ENCODE measurements at places on chromosomes 1 and 21.

DNA sequence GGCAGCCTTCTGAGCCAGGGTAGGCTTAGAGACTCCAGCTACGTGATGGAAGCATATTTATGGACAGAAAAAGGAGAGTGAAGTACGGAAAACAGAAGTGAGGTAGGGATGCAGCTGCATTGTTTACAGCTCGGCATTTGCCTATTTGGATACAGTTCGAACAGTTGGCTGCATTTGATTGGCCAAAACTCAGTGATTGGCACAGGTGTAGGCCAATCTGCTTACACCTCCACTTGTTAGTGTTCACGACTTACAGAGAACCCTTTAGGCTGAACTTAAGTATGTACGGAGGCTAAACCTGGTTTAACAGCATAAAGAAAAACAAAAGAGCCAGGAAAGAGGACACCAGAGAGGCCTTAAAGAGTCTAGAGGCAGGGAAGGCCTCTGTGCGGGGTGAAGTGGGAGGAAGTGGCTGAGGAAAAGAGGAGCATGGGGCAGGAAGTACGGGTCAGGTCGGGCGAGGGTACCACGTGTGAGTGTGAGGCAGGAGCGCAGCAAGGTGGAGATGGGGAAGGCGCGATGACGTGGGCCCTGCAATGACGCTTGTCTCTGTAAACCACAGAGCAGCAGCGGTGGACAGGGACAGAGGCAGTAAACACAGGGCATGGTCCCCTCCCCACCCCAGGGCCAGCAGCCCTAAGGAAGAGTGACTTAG, 32.0 kb downstream of the RSPH1 start:
- DNase-seq = no peak

DNA sequence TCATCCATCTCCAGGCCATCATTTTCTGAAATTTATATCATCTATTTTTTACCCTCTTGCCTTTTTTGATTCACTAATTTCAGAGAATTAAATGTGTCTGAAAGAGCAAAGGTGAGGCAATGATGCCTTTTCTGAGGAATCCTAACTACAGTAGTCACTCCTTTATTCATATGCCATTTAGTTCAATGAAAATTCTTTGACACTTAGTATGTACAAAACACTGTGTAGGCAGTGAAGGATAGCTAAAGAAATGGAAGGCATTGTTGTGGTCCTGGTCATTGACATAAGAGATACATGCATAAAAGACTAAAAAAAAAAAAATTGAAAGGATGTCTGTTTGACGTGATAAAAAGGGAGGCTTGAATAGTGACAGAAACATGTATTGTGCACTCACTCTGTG, 171.9 kb upstream of the BEND5 start:
- no peak for DNase-seq

GRCh38 chr21:15065392-15066122, 757 bp upstream of the NRIP1 start:
- DNase-seq = no peak

DNA sequence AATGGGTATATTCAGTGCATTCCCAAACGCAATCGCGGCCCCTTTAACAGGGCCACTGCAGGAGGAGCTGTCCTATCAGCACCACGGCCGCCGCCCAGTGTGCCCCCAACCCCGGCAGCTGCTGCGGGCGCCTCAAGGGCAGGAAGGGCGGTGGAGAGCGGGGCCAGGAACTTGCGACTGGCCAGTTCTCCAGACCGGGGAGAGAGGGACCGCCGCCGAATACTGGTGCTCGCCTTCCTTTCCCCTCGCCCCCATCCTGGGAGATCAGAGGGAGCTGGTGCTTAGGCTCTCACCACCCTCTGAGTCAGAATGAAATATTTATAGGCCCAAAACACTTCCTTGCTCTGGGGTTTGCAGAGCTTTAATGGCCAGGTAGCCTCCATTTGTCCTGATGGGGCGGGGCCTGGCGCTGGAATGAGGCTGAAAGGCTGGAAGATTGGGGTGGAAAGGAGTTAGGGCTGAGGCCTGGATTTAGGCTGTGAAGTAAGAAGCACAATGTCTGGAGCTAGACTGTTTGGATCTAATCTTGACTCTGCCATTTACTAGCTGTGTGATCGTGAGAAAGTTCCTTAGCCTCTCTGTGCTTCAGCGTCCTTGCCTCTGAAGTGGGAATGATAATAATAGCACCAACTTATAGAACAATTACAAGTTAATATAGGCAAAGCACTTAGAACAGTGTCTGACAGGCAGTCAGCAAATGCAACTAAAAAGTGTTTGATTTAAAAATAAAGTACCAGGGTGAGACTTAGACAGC, 75.5 kb downstream of the NAV1 start:
- DNase-seq = no peak

- no peak for DNase-seq
Measured at GRCh38 chr1:24048205-24048869, 63.6 kb downstream of the MYOM3 start.

Data from left renal pelvis (tissue), 4 donors.